Left hindlimb (tissue), 1 donor: ENCODE measurements at places on chromosomes 7 and 10.

GRCh38 chr10:80172896-80173295 is 32.4 kb downstream of the ANXA11 start:
- DNase-seq = no peak

DNA sequence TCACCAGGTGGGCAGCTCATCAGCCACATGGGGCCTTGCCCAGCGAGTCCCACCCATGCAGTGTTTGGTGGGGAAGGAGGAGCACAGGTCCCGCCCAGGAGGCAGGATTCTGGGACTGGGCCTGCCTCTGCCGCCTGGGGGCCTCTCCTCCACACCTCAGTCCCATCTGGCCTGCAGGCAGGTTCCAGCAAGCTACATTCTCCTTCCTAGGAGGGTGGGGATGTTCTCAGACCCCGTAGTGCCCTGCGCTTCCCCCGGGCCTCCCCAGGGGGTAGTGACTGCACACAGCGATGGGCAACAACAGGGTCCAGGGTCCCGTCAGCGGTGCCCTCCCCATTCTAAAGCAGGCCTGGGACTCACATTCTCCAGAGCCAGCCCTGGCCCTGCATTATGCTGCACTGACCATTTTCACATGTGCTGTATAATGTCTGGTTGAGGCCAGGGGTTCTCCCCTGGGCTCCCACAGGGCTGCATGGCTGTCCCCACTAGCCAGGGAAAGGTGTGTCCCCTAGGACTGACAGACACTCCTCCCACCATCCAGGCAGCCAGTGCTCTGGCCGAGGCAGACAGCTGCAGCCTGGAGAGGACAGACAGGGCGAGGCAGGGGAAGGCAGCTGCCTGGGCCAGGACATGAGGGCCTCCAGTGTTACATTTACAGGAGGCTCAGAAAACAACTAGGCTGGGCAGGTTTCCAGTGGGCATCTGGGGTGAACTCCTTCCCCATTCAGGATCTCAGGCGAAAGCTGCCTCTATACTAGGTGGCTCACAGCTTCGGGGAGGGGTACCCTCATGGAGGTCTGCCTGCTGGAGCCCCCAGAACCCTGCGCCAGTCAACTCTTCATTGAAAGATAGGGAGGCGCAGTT is 9.3 kb downstream of the RASGEF1A start:
- no peak for DNase-seq

- no peak for DNase-seq
Measured at GRCh38 chr10:62048470-62048869, 147.0 kb downstream of the ARID5B start.

DNA sequence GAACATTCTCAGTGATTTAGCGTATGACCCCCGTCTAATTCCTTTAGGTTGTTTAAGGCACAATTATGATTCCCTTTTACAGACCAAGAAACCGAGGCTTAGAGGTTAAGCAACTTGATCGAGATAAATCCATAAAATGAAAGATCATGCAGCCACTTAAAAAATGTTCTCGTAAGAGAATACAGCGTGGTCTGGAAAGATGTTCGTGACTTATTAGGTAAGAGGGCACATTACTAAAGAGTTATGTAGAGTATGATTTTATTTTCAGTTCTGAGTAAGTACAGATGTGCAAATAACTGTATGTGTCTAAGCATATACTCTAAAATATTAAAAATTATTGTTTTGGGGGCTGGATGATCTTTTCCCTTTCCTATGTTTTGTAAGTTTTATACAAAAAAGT is 575.1 kb downstream of the PARD3 start:
- no peak for DNase-seq

DNA sequence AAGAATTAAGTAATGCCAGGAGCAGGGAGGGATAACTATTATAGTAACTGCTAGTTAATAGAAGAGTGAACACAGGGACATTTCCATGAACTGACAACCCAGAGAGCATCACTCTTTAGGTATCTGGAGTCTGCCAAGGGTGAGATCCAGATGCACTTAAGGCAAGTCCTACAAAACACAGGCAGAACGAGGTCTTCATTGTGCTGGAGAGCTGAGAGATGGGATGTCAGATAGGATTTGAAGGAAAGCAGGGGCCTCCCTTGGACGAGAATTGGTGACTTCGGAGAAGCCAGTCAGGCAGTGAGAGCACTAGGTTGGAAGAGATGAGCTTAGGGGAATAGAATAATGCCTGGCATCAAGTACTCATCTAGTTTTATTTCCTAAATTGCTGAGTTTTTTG is 684.5 kb downstream of the GATA3 start:
- no peak for DNase-seq

GRCh38 chr10:126102636-126103035 is 206.3 kb downstream of the FANK1 start:
- no peak for DNase-seq

DNA sequence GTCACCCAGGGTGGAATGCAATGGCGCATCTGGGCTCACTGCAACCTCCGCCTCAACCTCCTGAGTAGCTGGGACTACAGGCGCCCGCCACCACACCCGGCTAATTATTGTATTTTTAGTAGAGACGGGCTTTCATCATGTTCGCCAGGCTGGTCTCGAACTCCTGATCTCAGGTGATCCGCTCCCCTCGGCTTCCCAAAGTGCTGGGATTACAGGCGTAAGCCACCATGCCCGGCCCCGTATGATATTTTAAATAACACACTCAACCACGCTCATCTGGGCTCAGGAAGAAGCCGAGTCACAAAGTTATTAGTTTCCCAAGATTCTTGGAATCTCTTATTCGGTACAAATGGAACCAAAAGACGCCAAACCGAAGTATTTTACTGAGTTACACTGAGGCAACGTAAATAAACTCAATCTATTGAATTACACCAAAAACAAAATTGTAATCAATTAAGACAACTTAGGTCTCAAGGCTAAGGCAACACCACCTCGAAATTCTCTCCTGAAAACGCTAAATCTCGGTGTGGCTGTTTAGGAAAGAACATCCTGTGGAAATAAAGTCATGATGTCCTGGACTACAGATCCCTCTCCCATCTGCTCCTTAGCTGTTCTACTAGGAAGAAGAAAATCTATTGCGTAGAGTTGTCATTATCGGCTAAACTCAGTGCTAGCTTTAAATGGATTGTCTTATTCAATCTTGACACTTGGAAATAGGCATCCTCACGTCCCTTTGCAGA is 910 bp downstream of the ARHGAP19 start:
- no peak for DNase-seq

DNA sequence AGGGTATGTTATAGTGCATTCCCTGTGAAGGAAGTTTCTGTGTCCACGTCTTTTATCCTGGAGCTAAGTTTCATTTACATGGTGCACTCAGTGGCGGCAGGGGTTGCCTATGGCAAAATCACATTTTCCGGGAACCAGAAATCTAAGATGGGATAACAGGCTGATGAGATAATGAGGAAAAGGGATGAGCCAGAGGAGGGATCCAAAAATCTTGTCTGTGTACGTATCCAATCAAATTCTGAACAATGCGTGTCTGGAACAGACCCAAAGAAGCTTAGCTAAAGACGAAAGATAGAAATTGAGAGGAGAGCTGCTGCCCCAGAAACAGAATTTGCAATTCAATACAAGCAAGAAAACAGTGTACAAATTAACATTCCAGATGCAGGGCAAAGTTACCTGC is 16.1 kb downstream of the LANCL2 start:
- no peak for DNase-seq

DNA sequence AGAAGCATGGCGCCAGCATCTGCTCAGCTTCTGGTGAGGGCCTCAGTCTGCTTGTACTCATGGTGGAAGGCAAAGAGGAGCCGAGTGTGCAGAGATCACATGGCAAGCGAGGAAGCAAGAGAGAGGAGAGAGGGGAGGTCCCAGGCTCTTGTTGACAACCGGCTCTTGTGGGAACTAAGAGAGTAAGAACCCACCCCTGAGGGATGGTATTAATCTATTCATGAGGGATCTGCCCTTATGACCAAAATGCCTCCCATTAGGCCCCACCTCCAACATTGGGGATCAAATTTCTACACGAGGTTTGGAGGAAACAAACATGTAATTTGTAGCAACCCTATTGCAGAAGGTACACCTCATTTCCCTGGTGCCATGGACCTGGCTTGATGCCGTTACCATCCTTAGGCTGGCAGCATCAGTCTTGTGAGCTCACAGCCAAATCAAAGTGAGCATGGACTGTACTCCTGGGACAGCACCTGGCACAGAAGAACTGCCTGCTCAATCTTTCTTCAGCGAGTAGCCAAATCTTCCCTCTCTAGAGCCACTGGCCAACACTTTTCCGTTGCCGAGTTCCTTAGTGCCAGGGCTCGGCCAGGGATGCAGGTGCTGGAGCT is 6.5 kb downstream of the BTBD16 start:
- no peak for DNase-seq

DNA sequence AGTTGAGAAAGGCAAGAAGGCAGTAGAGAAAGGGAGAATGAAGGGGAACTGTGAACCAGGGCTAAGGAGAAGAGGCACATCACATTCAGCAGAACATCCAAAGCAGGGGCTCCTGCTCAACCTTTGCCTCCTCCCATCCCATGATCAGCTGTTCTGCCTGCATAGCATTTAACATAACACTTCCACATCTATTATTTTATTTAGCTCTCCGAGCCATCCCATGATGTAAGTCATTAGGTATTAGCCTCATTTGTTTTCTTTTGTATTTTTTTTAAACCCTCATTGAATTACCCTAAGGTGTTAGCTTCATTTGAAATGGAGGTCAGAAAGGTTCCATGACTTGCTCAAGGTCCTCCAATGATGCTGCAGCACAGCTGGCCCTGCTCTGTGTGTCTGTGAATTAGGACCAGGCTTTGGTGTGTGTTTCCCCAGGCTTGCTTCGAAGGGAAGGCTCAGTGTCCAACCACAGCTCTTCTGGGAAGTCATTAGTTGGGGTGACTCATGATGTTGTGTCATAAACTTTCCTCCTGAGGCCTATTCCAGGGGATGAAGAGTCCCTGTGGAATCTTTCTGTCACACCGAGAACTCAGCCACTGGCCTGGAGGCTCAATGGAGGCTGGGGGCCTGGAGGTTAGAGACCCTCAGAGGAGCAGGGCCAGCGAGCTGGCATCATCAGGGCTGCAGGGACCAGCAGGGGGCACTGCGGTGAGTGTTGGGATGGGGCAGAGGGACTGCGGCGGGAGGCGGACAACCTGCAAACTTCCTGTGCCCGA is 16.5 kb downstream of the NPFFR1 start:
- DNase-seq = no peak

GRCh38 chr7:22269963-22270362 is 87.0 kb downstream of the RAPGEF5 start:
- no peak for DNase-seq

- DNase-seq = no peak
Measured at GRCh38 chr10:91511549-91512330, 101.6 kb downstream of the HECTD2 start.

GRCh38 chr10:75342397-75342796 is 59.2 kb downstream of the ZNF503 start:
- no peak for DNase-seq

GRCh38 chr10:78749200-78749599 is 319.6 kb upstream of the ZMIZ1 start:
- DNase-seq = no peak

GRCh38 chr7:16609842-16610450 is 35.6 kb downstream of the ANKMY2 start:
- no peak for DNase-seq

- no peak for DNase-seq
Measured at GRCh38 chr10:61159253-61159652, 215.3 kb upstream of the RHOBTB1 start.

GRCh38 chr10:125691160-125691981 is 8.4 kb upstream of the TEX36 start:
- no peak for DNase-seq

- no peak for DNase-seq
Measured at GRCh38 chr7:137768366-137768765, 78.4 kb downstream of the DGKI start.
